ENCODE measurements at places on chromosomes 11 and 22. TPM values are rescaled to one million over a fixed set of nuclear protein-coding genes. Genes with fewer than 3 reads are reported as not detected.

DNA sequence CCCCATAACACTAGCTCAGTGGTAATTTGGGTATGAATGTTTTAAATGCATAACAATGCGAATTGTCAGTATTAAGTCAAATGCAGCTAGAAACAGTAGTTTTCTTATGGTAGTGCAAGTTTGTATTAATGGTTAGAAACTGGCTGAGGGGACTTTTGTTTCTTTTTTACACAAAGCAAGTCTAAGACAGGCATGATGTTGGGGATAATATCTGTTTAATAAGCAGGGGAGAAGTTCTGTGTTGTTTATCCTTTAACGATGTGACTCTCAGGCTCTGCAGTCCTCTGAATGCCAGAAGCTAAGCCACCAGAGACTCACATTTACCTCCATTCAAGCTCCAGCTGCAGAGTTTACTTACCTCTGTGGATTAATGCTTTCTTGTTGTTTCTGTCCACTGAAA, 67.8 kb downstream of the SYT9 start:
- no peak for DNase-seq

Gene ZNF214
- total RNA-seq: not detected

- DNase-seq: no peak
Observed at GRCh38 chr11:61793083-61793828, 545 bp downstream of the FEN1 start.

- DNase-seq: no peak
Observed at GRCh38 chr11:132112846-132113245, 742.4 kb downstream of the NTM start.

DNA sequence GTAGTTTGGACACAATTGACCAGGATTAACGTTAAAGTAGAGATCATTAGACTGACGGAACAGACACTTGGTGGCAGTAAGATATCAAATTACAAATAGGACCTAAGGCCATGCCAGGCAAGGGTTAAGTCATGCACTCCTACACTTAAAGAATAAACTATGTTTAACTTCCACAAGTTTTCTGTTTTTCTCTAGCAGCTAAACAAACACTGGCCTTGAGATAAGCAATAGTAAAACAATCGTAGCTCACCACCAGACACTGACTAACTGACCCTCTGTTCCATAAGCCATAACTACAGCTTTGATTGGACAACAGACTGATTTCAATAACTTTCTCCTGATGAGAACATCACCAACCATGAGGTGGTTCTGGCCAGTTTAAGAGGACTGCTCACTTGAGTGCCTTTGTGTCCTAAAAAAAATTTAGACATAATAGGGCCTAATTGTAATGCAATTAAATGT, 2.0 kb upstream of the CEP126 start:
- DNase-seq: no peak

DNA sequence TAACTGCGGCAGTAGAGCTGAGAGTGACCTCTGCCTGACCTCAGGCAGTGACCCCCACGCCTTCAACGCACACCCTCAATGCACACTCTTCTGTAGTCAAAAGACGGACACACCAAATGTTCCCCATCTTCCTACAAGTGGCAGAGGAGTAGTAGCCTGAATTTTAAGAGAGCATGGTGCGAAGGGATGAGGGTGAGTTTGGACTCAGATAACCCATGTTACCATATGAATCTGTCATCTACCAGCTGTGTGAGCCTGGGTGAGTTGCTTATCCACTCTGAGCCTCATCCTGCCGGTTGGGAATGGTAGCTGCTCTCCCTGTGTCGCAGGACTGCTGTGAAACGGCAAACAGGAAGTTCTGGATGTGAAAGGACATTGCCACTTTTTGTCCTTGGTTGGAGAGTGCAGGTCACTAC, 20.6 kb upstream of the ROBO3 start:
- no peak for DNase-seq

- no peak for DNase-seq
Observed at GRCh38 chr22:31800065-31800464, 46.2 kb downstream of the DEPDC5 start.

GRCh38 chr11:112129656-112130055, 34.2 kb downstream of the IL18 start:
- no peak for DNase-seq

DNA sequence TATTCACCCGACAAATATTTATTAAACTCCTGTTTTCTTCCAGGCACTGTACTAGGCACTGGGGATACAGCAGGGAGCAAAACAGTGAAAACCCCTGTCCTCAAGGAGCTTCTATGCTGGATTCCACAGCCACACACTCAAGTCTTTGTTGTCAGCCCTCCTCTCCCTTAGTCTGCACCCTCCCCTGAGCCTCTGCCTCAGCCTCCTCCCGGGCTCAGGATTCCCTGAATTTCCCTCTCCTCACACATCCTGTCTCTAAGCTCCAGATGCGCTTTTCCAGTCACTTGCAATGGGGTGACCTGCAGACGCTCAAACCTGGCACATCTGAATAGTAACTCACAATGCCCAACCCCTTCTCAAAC, 13.5 kb upstream of the TUB start:
- DNase-seq: no peak

GRCh38 chr11:87281496-87281895, 243.8 kb downstream of the TMEM135 start:
- no peak for DNase-seq

DNA sequence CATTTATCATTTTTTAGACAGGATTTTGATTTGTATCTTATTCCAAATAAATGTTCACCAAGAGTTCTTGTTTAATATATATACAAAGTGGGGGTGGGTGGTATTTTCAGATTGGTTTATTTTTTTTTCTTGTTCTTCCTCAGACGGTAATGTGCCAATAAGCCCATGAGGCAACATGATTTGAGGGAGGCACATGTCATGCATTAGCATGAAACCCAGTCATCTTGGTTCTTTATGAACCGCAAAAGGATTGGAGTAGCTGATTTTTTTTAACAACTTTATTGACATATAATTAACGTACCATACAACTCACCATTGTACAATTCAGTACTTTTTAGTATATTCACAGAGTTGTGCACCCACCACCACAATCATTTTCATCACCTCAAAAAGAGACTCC, 2.7 kb downstream of the BCL2L13 start:
- DNase-seq: no peak

- no peak for DNase-seq
Observed at GRCh38 chr11:73323464-73323863, 15.4 kb downstream of the ARHGEF17 start.

DNA sequence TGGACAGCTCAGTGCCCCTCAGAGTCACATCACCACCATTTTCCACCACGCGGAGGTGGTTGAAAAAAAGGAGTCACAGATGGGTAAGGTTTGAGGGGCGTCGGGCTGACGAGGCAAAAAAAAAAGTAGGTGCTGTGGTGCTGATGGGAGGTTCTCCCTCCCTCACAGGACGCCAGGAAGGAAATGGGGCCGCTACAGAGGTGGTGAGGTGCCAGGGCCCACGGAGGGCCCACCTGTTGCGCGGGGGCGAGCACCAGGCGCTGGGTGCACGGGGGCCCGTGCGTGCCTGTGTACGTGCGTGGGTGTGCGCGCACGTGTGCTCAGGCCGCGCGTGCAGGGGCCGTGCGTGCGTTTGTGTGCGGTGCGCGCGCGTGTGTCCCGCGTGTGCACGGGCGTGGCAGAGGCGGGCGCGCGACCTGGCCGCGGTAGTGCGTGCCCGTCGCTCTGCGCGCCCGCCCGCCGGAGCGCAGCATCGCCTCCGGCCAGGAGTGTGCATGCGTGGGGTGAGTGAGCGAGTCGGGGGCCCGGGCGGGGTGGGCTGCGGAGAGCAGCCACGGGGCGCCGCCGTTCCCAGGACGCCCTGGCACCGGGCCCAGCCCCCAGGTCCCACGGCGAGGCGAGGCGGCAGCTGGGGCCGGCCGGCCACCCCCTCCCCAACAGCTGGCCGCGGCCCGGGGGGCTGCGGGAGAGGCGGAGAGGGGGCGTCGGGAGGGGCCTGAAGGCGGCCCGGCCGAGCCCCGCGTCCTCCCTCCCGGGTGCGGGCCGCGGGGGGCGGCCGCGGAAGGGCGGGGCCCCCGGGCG, 2.8 kb downstream of the PDGFB start:
- DNase-seq: peak; percentile 73

GRCh38 chr11:45688472-45689033, 23.1 kb upstream of the CHST1 start:
- no peak for DNase-seq

GRCh38 chr22:26906464-26906863, 249.1 kb downstream of the MIAT start:
- DNase-seq: no peak

Gene NXPE2
- total RNA-seq: not detected

DNA sequence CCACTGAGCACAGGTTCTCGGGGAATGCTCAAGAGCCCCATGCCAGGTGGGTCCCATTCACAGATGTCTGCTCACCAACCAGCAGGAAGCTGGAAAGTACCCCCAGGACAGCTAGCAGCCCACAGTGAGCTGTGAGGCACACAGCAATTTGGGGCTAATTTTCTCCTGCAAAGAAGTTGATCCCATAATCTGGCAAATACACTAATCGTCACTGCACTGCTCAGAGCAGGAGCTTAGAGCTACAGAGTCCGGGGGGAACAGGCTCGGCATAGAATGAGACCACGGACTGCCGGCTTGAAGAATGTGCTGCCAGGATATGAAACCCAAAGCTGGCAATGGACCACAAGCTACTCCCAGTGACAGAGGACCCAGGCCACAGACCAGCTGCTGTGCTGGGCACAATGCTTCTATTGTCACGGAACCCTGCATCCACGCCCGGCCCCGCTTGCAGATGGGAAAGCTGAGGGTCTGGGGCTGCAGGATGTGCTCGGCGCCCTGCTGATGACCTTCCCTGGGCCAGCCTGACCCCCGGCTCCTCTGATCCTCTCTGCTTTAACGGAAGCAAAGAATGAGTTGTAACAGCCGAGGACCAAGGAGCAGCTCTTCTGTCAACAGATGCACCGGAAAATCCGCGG, 239.7 kb downstream of the CTTN start:
- DNase-seq: no peak

DNA sequence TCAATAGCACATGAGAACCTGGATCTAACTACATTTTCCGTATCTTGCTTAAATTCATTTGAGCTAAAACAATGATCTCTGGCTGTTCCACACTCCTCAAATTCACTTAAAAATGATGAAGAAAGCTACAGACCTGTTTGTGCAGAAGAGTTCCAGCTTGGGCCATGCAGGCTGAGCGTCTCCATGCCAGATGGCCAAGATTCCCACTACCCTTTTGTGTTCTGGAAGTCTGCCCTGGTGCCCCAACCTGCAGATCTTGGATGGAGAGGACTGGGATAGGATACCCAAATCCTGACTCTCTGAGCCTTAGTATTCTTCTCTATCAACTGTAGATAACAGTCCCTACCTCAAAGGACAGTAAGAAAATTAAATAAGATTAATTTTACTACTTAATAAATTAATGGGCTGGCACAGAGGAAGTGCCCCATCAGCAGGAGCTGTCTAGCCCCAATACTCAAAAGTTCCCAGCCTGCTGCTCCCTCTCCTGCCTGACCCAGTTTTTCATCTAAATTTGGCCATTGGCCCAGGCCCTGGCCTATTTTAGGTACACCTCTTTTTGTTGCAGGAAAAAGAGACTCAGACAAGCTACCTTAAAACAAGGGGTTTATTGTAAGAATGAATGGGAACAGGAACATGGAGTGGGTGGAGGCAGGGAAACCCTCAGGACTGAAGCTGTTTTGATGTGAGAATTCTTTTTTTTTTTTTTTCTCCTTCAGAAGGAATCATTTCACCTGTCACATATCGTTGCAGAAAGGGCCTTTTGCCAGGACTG, 81.4 kb upstream of the GRK3 start:
- DNase-seq: no peak

GRCh38 chr11:22082178-22082577, 110.7 kb upstream of the ANO5 start:
- DNase-seq: no peak

DNA sequence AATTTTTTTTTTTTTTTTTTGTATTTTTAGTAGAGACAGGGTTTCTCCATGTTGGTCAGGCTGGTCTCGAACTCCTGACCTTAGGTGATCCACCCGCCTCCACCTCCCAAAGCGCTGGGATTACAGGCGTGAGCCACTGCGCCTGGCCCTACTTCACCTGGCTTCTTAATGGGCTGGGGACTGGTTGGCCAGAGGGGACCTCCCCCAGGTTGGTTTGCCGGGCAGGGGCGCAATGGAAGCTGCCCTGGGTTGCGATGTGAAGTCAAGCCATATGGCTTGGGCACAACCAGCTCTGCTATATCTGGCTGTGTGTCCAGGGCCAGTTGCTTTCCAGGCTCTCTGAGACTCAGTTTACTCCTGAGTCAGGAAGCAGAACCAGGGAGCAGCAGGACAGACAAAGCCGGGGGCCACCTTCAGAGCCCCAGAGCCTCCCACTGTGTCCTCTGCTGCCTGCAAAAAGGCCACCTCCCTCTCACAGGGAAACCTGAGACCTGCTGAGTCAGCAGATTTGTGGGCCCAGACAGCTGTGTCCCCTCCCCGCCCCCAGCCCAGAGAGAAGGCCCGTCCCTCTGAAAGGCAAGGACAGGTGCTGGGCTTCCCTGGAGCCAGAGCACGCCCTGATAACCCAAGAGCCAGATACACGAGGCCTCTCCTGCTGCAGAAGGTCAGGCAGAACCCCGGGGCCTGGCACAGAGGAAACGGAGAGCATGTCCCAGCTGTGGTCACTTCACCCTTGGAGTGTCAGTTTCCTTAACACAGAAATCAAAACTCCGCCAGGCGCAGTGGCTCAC, 29.2 kb upstream of the DAGLA start:
- no peak for DNase-seq

- no peak for DNase-seq
Observed at GRCh38 chr22:18021431-18021830, 2.9 kb downstream of the MICAL3 start.

DNA sequence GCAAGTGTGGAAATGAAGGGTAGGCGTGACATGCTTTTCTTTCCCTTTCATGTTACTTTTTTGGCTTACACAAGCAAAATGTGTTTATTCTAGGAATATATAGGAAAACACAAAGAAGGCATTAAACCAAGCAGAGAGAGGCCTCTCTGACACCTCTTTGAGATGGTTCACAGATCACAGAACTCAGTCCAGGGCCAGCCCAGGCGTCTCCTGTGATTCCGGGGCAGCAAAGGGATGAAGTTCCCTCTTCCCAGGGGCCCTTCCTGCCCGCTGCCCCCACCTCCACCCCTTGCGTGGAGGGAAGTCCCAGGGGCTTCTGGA, 78.0 kb downstream of the CACNA1I start:
- no peak for DNase-seq

GRCh38 chr11:11856638-11857037, 14.9 kb downstream of the USP47 start:
- DNase-seq: no peak

DNA sequence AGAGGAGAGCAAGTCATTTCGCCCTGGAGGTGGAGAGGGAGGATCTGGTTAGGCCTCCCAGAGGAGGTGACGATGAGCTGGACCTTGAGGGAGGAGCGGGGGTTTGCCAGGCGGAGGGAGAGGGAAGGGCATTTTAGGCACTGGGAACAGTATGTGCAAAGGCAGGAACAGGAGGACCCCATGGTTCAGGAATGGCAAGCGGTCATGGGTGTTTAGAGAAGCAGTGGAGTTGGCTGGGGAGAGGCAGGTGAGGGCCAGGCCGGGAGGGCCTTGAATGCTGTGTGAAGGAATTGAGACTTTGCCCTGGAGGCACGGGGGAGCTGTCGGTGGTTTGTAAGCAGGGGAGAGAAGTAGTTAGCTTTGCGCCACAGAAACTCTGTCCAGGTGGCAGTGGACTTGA, 10.3 kb downstream of the PRDM11 start:
- DNase-seq: no peak
